ENCODE measurements at places on chromosomes 1 and 21. TPM values are rescaled to one million over a fixed set of nuclear protein-coding genes. Genes with fewer than 3 reads are reported as not detected.

GRCh38 chr1:232473324-232473723 is 156.6 kb downstream of the SIPA1L2 start:
- DNase-seq, result no peak

GRCh38 chr1:53567851-53568250 is 108.7 kb downstream of the DMRTB1 start:
- no peak for DNase-seq

GRCh38 chr1:107363154-107363553 is 222.3 kb downstream of the NTNG1 start:
- DNase-seq, result no peak

DNA sequence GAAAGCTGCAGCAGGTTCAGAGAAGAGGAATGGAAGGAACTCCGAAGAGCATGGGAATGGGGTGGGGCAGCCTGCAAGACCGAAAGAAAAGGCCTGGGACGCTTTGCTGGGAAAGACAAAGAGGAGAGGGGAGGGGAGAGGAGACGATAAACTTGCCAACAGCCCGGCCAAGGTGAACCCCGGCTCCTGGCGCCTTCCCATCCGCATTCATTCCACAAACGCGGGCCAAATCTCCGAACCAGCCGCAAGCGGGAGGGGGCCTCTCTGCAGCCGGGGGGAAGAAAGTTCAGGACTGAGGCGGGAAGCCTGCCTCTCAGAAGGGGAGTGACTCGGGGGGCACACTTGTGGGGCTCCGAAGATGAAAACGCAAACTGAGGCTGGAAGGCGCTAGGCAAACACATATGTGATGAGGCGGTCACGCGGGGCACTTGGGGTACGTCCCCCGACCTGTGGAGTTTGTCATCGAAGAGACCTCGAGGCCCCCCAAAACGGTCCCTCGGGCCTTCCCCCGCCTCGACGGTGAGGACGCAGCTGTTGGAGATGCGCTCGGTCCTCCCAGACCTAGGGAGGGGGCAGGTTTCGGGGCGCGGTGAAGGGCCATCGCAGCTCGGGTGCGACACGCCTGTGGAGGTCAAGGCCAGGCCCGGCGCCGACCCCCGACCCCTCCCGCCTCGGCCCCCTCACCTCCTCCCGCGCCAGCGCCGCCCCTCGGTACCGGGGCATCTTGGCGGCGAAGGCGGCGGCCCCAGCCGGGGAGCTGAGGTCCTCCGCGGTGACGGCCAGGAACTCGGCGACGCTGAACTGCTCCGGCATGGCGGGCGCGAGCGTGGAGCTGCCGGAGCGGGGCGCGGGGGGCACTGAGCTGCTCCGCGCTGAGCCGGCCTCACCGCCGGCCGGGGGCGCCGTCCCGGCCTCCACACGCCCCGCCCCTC is at the start of gene ASAP3:
ASAP3 (minus strand) TSS at position 859 of the 932 bp plus-strand sequence; CDS start at position 813, 46 bp downstream.
- DNase-seq, result no peak

DNA sequence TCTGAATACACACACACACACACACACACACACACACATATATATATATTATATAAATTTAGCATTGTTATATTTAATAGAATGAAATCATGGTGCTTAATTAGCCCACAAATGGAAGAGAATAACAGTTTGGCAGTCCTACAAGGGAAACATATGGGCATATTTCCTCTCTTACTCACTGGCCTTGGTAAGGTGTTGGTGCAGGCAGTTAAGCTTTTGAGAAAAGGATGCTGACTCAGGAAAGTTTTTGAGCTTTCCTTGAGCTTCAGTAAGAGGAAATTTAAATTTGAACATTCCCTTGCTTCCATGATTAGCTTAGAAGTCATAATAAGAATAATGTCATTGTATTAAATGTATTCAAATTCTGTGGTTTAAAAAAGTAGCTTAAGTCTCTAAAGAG is 37.0 kb upstream of the B3GALT5 start:
- DNase-seq, result no peak

DNA sequence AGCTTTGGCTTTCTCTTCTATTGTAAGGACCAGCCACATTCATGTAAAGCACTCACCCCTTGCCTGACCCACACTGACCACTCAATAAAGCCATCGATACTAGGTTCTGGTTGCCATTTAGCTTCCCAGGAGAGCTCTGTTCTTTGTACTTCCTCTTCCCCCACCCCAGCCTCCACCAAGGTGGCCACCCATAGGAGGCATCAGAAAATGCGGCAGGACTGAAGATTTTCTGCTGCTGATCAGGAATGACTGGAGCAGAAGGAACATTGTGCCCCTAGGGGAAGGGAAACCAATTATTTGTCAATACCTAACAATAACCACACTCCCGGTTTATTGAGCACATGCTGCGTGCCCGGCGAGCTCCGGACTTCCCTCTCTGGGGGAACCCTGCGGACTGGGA is 5.2 kb upstream of the SMIM12 start:
- DNase-seq, result no peak

- no peak for DNase-seq
These were observed 38.4 kb upstream of the GPR25 start for GRCh38 chr1:200834383-200834782.

DNA sequence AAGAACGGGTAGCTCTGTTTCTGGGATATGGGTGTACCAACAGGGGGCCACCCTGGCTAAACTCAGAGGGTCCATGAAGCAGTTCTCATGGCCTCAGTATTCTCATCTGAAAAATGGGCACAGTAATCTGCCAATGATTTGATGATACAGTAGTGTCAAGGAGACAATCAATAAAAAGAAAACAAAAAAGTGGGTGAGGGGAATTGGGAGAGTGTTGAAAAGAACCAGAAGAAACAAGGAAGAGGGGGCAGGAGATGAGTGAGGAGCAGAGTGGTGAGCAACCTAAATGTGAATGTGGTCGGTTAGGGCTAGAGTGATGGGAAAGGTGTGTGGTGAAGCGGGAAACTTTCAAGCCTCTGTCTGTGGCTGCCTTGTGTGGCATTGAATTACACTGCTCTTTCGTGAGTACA is 2.0 kb downstream of the SLAMF7 start:
- no peak for DNase-seq

DNA sequence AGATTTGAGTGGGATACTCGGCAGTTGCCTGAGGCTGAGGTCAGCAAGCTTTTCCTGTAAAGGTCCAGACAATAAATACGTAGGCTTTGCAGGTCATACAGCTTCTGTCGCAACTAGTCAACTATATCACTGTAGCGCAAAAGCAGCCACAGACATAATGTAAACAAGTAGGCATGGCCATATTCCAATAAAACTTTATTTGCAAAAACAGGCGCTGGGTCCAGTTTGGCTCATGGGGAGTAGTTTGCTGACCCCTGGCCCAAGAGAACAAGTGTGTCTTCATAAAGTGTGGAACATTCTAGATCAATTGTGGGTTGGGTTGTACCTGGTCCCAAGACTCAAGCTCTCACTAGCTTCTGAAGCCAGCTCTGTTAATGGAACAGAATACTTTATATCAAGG is 78.8 kb downstream of the MIS18A start:
- no peak for DNase-seq

COL6A1 gene
- 36.5 TPM for total RNA-seq

SMIM1 gene
- 1.8 TPM for total RNA-seq

ZNF695 gene
- total RNA-seq, result not detected

NPPA gene
- not detected for total RNA-seq

DPH5 gene
- total RNA-seq, result 14.3 TPM

SRGAP2B gene
- 9.7 TPM for total RNA-seq

IL23R gene
- 0.09 TPM for total RNA-seq

SNX7 gene
- 9.6 TPM for total RNA-seq
